GM04504 (cell line): ENCODE measurements at places on chromosomes 2 and 18.

- DNase-seq: no peak
Observed at GRCh38 chr2:84546551-84546950, 30.3 kb downstream of the DNAH6 start.

DNA sequence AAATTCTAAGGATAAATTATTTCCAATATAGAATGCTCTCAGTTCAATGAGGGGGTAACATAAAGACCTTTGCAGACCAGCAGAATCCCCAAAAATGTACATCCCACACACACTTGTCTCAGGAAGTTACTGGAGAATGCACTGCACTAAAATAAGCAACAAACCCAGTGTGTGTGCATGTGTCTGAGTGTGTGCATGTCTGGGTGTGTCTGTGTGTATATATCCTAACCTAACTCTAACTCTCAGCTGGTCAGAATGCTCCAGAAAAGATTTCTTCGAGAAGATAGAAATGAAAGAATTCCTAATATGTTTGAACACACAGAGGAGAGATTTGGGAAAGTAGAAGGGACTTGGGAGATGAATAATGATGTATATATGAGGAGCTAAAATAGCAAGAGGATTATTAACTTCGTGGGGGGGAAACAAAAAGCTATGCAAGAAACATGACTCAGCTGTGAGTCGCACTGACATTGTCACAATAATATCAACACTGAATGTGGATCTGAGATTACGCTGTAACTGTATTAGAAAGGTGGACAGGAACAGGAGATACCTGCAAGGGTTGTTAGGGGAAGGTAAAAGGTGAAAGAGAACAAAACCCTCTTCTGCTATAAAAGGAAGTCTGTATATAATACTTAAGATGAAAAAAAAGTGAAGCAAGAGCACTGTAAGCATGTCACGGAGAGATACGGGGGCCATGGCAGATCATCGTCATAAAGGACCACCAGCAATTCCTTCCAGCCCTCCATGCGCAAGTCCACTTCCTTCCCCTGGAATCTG, 11.1 kb downstream of the COLEC12 start:
- DNase-seq: no peak

GRCh38 chr2:99032001-99032400, 96.0 kb upstream of the CRACDL start:
- no peak for DNase-seq

DNA sequence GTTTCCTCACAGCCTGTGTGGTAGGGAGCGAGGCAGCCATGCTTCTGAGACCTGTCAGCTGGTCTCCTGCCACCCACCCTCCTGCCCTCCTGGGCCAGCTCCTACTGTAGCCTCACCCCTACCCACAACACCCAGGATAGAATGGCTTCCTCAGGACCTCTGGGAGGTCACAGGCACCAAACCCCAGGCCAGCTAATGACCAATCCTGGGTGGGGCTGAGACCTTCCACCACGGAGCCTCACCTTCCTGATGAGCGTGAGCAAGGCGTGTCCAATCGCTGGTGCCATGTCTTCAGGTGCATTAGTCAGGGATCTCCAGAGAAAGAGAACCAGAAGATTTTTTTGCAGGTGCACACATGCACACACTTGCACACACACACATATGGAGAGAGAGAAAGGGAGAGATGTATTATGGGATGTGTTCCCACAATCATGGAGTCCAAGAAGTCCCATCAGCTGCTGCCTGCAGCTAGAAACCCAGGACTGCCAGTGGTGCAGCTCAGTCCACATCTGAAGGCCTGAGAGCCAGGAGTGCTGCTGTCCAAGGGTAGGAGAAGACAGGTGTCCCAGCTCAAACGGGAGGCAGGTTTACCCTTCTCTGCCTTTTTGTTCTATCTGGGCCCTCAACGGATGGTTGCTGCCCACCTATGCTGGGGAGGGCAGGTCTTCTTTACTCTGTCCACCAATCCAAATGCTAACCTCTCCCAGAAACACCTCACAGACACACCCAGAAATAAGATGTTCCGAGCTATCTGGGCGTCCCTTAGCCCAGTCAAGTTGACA, 70.4 kb upstream of the HDAC4 start:
- no peak for DNase-seq

- DNase-seq: no peak
Observed at GRCh38 chr18:473802-474201, 26.7 kb downstream of the COLEC12 start.

- DNase-seq: no peak
Observed at GRCh38 chr2:81250270-81250669, 945.7 kb upstream of the LRRTM1 start.

GRCh38 chr18:60675801-60676200, 303.2 kb upstream of the MC4R start:
- DNase-seq: no peak
